ENCODE measurements at places on chromosomes 3 and 15.

- no peak for DNase-seq
Measured at GRCh38 chr3:173584838-173585831, 187.6 kb downstream of the NLGN1 start.

DNA sequence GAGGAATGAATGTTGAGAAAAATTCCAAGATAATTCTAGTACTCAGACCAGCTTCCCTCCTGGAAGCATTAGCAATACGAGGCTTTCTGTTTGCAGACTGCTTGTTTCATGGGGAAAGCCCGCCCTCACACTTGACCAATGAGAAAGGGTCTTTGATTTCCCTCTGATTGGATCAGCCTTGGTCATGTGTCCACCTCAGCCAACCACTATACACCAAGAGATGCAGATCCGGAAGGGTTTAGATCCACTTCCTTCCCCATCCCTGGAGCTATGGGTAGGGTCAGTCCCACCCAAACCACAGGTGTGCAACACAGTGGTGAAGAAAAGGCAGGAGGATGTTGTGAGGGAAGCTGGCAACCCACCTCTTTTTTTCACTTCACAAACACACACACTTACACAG is 154.7 kb downstream of the SV2B start:
- DNase-seq, result no peak

DNA sequence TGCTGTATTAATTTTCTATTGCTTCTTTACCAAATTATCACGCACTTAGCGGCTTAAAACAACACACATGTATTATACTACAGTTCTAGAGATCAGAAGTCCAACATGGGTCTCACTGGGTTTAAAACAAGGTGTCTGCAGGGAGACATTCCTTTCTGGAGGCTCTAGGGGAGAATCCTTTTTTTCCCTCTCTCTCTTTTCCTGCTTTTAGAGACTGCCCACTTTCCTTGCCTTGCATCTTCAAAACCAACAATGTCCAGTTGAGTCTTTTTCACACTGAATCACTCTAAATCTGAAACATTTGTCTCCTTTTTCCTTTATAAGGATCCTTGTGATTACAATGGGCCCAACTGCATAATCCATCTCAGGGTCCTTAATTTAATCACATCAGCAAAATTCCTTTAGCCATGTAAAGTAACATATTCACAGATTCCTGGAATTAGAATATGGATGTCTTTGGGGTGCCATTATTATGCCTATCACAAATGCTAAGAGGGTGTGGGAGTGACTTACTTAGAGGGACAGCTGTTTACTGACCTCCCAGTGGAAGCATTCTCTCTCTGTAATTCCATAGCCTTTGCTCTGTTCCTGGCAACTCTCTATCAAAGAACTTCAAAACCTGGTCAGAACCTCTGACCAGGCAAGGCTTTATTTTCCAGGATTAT is 21.8 kb downstream of the CD200 start:
- DNase-seq, result no peak

GRCh38 chr15:42385980-42386700 is 26.8 kb downstream of the CAPN3 start:
- no peak for DNase-seq

DNA sequence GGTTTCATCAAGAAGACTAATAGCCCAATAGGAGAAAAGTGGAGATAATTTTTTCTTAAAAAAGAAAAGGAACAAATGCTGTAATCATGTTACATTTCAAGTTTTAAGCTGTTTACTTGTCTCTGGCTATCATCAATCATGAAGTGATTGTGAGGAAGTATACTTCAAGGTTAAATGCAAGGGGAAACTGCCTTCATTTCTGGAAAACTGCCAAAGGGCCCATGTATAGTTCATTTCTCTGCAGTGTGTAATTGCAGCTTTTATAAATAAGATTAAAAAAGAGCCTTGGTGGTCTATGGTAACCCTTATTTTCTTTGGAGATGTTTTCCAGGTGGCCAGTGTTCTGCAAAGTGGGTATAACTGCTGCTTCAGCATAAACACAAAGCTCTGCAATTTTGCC is 101.9 kb downstream of the GRM7 start:
- DNase-seq, result no peak

- no peak for DNase-seq
Measured at GRCh38 chr15:43828061-43828657, 1.4 kb downstream of the WDR76 start.

- DNase-seq, result no peak
Measured at GRCh38 chr15:48426044-48426443, 94.8 kb downstream of the DUT start.

DNA sequence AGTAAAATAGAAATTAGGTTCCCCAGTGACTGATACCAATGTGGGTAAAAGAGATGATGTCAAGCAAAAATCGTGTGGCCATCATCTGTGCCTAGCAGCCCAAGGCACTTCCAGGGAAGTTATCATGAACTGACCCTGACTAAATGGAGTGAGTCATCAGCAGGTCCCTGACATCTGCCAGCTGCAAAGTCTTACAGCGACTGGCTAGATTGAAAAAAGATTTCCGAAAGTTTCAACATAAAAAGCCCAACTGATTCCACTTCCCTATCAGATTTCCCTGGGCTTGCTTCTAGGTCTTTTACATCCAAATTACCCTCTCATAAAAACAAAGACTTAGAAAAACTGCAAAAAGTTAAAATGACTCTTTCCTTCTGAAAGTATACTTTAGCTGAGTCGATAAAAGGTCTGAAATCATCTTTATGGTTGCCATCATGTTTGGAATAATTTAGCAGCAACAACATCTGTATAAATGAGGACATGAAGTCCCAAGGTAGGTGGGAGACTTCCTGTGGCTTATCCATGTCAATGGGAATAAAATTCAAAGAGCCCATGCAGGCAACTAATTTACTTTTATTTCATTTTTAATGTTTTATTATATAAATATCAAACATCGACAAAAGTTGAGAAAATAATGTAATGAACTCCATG is 342.8 kb downstream of the ERC2 start:
- DNase-seq, result no peak

DNA sequence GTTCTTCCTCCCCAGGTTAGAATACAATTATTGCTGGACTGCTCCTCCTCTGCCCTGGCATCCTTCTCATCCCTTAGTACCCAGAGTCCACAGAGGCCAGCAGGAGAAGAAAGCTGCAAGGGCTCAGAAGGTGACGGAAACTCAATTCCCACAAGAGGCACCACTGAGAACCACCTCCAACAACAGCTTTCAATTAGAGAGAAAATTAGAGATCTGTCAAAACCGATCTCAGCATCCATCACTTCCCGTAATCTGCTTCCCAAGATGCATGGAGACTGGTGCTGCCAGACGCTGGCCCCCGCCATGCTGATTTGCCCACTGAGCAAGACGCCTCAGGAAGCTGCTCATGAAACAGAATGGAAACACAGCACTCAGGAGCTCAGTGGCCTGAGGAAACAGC is 135.0 kb upstream of the PRICKLE2 start:
- no peak for DNase-seq

DNA sequence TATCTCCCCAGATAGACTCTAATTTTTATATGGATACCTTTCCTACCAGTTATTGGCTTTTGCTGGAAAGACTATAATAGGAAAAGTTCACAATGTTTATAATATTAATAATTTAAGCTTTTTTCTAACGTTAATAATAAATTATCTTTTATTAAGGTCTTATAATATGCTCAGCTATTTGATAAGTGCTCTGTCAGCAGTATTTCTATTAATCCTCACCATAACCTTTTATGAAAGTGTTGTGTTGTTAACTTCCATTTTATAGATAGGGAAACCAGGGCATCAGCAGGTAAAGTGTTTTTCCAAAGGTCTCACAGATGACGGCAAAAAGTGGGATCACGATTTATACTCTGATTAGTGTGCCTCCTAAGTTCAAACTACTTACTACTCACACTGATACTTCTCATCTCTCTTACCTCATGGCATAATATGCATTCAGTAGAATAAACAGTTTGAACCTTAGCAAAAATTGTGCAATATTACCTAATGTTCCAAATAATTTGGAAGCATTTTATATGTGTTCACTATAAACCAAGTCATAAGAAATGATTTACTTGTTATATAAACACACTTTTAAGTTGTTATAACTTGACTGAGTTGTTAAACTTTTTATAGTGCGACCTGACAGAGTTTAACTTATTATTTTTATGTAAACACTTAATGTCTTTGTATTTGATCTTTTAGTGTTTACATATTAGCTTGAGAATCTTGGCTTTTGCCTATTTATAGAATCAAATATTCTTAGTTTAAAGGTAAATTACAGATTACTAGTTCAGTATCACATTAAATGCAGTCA is 274.9 kb upstream of the DCBLD2 start:
- DNase-seq, result no peak

DNA sequence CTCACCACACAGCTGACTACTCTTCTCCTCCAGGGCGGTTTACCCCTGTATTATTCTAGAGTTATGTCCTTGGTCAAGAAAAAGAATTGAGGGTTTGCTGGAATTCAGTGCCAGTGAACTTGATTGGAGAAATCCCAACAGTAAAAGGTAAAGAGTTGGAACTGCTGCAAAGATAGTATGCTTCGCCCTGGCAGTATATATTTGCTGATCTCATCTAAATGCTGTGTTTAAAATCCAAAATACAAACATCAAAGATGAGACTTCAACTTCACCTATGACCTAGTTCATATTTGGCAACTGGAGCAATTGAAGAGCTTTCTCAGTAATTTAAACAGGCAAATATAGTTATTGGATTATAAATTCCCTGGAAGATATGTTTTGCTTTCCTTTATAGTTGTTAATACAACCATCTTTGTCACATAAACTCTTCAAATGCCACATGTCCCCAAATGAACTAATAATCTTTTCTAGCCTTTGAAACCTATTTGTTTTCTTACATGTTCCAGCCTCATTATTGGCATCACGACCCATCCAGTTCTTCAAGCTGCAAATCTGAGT is 6.5 kb downstream of the KCNH8 start:
- no peak for DNase-seq

GRCh38 chr3:46239301-46239938 is 2.8 kb upstream of the CCR3 start:
- no peak for DNase-seq

GRCh38 chr15:74367296-74367854 is at the start of gene CYP11A1:
Gene CYP11A1 (minus strand): TSS chr15:74367646. CDS start chr15:74367585, 61 bp downstream.
- no peak for DNase-seq

GRCh38 chr15:74594455-74594854 is 21.2 kb upstream of the CLK3 start:
- no peak for DNase-seq

DNA sequence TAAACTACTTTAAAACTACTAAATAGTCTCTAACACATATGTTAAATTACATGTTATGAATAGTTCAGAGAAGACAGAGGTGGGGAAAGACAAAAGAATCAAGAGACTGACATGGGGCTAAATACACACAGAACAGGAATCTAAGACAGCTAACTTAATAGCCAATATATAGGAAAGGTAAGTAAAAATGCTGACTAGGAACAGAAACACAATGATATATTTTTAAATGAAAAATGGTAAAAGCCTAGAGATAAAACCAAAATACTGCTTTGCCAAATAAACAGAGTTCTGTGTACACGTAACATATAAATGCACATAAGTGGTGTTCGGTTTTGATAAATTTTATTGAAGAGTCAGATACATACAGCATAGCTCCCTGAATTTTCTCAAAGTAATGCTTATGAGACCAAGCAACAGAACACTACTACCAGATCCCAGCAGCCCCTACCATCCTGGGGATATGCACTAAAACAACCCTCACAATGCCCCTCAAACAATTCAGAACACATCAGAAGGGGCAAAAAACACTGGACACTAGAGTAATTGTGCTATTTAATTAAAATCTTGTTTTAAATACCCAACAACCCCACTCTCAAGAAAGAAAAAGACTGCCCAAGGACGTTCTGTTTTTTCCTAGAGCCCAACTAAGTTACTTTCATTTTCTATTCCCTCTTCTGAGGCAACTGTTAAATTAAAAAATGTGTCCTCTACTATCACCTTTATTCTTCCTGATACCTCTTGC is 121.1 kb downstream of the ADAM10 start:
- no peak for DNase-seq

DNA sequence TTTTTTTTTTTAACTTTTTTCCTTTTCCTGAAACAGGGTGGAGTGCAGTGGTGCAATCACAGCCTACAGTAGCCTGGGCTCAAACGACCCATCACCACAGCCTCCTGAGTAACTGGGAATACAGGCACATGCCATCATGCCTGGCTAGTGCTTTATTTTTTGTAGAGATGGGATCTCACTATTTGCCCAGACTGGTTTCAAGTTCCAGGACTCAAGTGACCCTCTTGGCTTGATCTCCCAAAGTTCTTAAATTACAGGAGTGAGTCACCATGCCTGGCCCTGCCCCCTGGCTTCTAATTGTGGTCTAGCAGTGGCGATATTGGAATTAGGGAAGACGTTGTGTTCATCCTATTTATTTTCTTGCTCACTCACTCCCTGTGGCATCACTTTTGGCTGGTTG is 1138.4 kb downstream of the SI start:
- DNase-seq, result no peak

DNA sequence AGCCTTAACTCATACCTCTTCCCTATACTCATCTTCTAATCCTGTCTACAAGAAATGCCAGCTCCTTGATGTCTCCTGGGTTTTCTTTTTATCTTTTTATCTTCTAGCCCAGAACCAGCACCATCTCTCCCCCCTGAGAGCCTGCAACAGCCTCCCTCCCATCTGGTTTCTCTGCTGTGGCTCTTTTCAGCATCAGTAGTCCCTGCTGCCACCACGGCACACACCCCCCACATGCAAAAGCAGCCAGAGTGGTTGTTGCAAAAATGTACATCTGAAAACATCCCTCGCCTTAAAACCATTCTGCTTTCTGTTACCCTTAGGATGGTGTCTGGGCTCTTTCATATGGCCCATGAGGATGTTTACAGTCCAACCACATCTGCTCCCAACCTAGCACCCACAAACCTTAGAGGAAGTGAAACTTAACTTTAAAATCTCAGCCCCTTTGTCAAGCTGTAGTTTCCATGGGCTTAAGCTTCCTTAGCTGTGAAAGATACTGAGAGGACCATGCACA is 775 bp downstream of the TTC21A start:
- DNase-seq, result no peak

GRCh38 chr3:151307583-151308488 is 8.8 kb downstream of the GPR87 start:
- no peak for DNase-seq

- no peak for DNase-seq
Measured at GRCh38 chr3:103052236-103052830, 617.5 kb downstream of the ZPLD1 start.

DNA sequence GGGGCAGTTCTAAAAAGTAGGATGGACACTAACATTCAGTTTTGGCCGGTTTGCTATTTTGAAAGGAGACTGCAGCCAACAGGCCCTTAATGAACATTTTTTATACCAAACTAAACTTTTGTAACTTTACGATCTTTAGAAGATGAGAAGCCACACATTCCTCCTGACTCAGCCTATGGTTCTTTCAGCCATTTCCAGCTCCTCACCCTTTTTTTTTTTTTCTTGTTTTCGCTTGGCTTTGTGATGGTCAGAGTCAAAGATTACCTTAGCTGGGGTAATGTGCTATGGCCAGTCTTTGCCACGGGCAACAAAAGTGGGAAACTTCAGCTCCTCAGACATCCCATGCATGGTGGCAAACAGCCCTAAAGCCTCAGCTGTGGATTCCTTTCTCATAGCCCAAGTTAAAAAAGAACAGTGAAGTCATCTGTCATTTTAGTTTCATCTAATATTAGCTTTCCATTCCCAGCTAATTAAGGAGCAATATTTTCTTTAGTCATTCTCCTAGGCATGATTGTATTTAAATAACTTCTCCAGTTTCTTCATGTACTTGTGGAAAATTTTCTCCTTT is 368.7 kb downstream of the MFSD1 start:
- DNase-seq, result no peak
